ENCODE measurements at places on chromosomes 13 and 19. TPM values are rescaled to one million over a fixed set of nuclear protein-coding genes. Genes with fewer than 3 reads are reported as not detected.

DNA sequence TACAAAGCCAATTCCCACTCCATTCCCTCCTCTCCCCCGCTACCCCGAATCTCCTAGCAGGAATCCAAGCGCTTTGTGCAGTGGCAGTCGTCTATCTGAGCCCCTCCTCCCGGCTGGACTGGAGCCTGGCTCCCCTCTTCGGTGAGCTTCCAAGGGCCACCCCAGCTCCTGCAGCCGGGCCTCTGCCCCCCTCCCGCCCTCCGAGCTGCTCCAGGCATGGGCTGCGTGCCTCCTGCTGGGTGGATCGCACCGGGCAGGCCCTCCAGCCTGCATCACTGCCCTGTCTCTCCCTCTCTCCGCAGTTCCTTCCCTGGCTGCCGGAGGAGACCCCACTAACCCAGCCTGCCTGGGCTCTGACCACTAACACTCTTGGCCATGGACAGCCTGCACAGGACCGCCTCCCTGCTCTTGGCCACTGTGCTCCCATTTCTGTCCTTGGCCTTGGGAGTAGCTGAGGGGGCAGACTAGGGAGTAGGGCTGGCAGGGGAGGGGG is 12.9 kb upstream of the LENG8 start:
- DNase-seq, result no peak

GRCh38 chr13:32423592-32423991 is 4.3 kb downstream of the N4BP2L1 start:
- no peak for DNase-seq

- DNase-seq, result no peak
These were observed 19.5 kb downstream of the NUFIP1 start for GRCh38 chr13:44969551-44970484.

Gene GNG14
- not detected for total RNA-seq

DNA sequence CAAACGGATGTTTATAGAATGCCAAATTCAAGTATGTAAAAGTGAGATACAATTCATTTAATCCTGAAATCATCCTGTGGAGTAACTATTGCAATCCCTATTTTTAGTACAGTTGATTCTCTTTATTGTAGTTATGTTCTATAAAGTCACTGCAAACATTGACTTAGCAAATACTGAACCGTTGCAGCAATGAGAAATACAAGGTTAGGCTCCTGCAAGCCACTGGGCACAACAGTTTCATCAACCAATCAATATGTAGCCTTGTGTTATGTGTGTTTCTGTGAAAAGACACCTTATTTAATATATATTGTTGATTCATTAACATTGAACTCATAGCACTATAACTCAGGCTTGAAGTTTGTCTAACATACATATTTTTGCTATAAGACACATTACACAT is 174.4 kb downstream of the DCT start:
- no peak for DNase-seq

Gene IGFL3
- not detected for total RNA-seq

GRCh38 chr13:38888309-38888708 is 102.3 kb downstream of the STOML3 start:
- DNase-seq, result no peak

- no peak for DNase-seq
These were observed 177.3 kb upstream of the KL start for GRCh38 chr13:32838945-32839344.

DNA sequence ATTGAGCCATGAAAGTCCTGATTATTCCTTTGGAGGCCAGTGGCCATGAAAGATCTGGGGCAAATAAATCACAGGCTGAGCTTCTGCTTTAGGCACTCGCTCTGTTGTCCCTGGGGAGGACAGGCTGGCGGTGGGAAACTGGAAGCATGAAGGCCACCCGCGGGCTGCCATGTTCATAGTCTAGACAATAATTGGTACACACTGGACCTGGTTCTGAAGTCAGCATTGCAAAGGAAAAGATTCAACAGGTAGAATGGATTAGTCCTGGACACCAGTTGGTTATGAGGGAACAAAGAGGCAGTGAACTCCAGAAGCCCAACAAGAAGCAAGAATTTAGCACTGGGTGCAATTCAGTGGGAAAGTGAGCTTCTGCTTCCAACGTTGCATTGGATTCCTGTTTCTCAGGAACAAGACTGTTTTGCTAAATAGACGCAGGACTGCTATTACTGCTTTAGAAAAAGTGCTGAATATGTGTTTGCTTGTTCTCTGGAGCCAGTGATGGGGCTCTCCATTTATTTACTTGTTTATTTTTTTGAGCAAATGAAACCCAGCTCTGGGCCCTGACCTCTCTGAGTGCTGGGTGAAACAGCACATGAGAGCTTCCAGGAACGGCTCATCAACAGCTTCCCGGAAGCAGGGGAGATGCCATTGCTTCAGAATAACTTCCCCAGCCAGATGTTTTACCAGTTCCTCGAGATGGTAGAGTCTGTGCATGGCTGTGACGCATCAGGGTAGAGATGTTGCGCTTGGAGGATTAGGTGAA is 336.4 kb downstream of the ZNF536 start:
- no peak for DNase-seq

Gene ZNF723
- total RNA-seq, result not detected

DNA sequence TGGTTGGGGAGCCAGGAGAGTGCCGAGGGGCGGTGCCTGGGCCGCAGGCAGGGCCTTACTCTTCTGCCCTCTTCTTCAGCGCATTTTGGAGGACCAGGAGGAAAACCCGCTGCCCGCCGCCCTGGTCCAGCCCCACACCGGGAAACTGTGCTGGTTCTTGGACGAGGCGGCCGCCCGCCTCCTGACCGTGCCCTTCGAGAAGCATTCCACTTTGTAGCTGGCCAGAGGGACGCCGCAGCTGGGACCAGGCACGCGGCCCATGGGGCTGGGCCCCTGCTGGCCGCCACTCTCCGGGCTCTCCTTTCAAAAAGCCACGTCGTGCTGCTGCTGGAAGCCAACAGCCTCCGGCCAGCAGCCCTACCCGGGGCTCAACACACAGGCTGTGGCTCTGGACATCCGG is 9.4 kb downstream of the PGLS start:
- no peak for DNase-seq

DNA sequence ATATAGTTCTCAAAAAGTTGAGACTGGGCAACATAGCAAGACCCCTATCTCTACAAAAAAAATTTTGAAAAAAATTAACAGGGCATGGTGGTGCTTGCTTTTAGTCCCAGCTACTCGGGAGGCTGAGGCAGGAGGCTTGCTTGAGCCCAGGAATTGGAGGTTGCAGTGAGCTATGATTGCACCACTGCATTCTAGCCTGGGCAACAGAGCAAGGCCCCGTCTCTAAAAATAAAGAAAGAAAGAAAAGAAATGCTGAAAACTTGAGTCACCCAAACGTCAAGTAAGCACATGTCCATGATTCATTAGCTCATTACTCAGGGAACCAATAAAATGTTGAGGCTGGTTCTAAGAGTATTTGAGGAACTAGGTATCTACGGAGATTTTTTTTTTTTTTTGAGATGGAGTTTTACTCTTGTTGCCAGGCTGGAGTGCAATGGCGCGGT is 33.9 kb upstream of the SEMA6B start:
- DNase-seq, result no peak

All from right atrium auricular region (tissue), 2 donors.